ENCODE measurements at places on chromosomes 16 and 17.

- no peak for DNase-seq
Measured at GRCh38 chr16:57141822-57142631, 43.8 kb downstream of the PSME3IP1 start.

GRCh38 chr17:76027159-76027839 is at the start of gene EVPL:
Gene EVPL (minus strand): TSS chr17:76027306. CDS start chr17:76027198, 108 bp downstream.
- DNase-seq = no peak

DNA sequence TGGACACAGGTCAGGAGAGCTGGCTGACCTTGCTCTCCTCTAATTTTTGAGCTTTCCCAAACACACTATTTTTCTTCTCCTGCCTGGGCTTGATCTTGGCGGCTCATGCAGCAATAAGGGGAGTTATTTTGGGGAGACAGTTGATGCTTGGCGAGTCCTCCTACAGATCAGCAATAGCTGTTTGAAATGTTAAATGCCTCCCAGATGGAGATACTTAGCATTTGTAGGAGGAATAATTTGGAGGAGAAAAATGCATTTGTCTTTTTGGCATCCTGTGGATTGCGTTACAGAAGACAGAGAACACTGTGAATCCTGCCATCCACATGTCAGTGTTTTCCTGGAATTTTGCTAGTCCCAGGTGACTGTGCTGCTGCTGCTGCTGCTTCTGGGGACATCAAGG is 328.0 kb upstream of the XYLT1 start:
- DNase-seq = no peak

- no peak for DNase-seq
Measured at GRCh38 chr17:78407387-78408000, 29.0 kb downstream of the PGS1 start.

- DNase-seq = no peak
Measured at GRCh38 chr17:47275245-47275984, 21.8 kb downstream of the ITGB3 start.

DNA sequence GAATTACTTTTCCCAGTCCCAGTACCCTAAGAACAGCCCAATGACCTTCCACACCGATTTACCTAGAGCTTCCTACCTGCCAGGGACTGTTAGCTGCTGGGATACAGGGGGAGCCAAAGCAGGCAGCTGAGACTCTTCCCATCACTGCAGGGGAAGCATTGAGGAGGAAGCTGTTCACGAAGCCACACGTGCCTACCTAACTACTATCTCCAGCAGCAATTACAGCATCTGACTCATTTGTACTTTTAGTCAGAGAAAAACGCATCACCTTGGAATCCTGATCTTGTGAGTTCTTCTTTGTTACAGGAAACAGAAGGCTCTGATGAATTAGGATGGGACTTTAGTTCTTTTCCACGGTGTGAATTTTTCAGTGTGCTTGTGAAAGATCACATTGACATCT is 113.7 kb upstream of the DHX40 start:
- no peak for DNase-seq

- peak; percentile 26 for DNase-seq
Measured at GRCh38 chr17:45833920-45834319, 10.8 kb upstream of the SPPL2C start.

DNA sequence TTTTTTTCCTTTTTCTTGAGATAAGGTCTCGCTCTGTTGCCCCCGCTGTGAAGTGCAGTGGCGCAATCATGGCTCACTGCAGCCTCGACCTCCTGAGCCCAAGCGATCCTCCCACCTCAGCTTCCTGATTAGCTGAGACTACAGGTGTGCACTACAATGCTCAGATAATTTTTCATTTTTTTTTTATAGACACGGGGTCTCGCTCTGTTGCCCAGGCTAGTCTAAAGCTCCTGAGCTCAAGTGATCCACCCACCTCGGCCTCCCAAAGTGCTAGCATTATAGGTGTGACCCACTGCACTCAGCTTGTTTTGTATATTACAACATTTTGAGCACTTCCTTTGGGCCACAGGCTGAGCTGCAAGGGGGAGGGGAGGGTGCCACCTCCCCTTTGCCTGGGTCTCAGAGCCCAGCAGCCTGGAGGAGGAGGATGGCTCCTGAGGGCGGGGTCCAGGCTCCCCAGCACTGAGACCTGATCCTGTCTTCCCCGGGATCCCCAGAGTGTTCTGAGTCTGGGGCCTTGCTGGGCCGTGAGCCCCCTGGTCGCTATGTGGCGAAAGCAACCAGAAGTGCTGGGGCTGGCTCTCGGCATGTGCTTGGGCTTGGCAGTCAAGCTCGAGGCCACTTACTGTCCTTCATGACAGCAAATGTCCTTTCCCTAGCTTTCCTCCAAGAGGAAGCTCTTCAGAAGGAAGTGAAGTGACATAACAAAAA is 8.1 kb downstream of the DEF8 start:
- DNase-seq = no peak

- DNase-seq = no peak
Measured at GRCh38 chr17:78645421-78646295, 68.5 kb upstream of the DNAH17 start.

- no peak for DNase-seq
Measured at GRCh38 chr17:83008186-83008510, 71.3 kb upstream of the METRNL start.

DNA sequence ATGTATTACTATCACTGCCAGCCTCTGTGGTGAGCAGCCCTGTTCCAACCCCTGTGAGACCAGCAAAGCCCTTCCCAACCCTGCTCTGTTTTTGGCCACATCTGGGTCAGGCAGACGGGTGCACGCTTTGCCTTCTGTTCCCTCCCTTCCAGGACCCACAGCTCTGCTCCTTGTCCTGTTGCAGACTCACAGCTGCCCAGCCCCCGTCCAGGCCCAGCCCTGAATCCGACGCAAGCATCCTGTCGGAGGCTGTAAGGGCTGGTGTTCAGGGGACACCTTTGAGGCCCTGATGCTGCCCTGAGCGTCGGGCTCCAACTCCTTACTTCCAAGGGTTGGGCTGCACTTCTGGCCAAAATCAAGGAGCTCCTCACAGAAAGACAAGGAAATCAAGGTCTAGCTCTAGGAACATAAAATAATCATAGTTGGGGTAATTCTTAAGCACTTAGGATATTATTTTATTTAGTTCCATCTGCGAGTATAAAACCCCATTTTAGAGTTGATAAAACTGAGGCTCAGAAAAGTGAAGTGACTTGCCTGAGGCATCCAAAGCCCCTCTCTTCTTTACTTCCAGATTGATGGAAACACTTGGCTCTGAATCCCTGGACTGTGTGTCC is 14.3 kb upstream of the SRCIN1 start:
- DNase-seq = no peak

DNA sequence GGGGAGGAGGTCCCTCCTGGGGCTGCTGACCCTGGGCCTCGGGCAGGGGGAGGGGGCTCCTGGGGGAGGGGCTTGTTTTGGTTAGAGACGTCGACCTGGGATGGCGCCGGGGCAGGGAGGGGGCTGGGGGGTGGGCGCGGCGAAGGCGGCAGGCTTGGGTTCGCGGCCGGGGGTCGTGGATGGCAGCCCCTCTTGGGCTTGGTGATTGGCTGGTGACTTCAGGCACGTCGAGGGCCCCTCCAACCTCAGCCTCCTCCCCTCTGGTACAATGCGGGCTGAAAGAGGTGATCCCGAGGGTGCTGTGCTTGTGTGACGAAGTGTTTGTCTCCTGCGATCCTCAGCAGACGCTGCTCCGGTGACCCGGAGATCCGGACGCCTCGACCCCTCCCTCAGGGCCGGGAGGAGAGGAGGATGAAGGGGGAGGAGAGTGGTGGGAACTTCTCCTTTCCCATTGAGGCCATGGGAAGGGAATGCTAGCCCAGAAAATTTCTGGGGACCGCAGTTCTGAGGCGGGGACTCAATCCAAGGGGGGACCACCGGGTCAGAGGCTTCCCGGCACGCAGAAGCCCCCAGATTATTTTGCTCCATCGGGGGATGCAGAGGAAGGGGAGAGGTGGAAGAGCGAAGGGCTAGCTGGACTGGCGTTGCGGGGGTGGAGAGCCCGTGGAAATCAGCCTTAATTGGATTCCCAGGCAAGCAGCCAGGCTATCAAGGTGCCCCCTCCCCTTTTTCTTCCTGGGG is 43.9 kb downstream of the RAI1 start:
- no peak for DNase-seq

- DNase-seq = no peak
Measured at GRCh38 chr17:41733348-41734138, 900 bp downstream of the HAP1 start.

DNA sequence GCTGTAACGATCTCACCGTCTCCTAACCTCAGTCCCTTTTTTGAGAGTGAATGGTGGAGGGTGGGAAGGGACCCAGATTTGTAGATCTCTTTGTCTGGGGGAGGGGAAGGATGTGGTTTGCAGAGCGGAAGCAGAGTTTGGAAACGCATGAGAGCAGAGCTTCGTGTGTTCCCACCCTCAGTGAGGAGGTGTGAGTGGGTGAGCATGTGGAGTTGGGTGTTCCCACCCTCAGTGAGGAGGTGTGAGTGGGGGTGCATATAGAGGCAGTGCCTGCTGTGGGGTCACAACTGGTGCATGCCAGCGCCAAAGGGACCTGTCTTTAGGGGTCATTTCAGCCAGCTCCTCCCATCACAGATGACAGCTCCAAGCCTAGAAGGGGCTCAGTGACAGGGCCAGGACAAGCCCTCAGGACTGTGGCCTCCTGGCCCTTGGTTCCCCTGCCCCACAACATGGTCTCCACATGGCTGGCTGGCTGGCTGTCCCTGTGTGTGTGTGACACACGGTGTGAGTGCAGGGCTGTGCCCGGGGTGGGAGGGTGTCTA is 1.8 kb upstream of the CISD3 start:
- no peak for DNase-seq

DNA sequence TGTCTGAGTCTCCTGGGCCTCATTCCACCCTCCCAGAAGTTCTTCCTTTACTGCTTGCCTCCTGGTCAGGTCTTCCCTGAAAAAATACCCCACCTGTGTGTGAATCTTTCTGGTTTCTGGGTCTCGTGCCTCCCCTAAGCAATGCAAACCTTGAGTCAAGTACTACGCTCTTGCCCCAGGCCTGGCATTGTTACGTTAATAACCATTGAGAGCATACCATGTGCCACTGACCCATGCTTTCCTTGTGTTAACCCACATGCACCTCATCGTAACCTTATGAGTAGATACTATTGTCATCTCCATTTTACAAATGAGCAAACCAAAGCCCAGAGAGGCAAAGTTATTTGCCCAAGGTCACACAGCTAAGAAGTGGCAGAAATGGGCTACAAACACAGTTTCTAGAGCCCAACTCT is 25.4 kb upstream of the TOB1 start:
- DNase-seq = no peak

- DNase-seq = no peak
Measured at GRCh38 chr16:67969254-67970039, 1.0 kb upstream of the SLC12A4 start.

- DNase-seq = no peak
Measured at GRCh38 chr17:27282054-27282551, 11.8 kb upstream of the WSB1 start.

GRCh38 chr17:14859542-14859941 is 405.6 kb downstream of the PMP22 start:
- no peak for DNase-seq

- DNase-seq = no peak
Measured at GRCh38 chr16:19011169-19011731, 27.5 kb downstream of the TMC7 start.

GRCh38 chr17:61579961-61580360 is 11.1 kb downstream of the NACA2 start:
- no peak for DNase-seq

DNA sequence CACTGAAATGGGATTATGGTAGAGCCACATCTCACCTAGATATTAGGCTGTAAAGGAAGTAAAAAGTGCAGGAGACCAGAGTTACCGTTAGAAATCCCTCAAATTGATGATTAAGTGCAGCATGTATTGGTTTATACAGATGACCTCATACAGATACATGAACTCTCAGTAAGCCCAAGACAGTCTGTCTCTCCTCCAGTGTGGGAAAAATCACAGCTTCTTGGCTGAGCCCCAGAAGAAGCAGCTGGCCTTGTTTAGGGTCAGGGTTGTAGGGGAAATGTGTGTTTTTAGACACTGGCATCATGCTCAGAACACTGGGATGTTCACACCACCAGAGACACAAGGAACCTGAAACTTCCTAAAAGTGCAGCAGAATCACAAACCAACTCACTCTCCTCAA is 135.9 kb downstream of the KATNIP start:
- DNase-seq = no peak

Data from NCI-H1092 treated with DMSO at 0.1 percent for 48 hours (cell line).